ENCODE measurements at places on chromosomes 11 and 22. TPM values are rescaled to one million over a fixed set of nuclear protein-coding genes. Genes with fewer than 3 reads are reported as not detected.
A peak's percentile ranks its signal among the peaks of the same experiment; 100 is the strongest.

GRCh38 chr11:115871161-115871760 lies 367.0 kb upstream of the CADM1 start:
- DNase-seq = no peak

DNA sequence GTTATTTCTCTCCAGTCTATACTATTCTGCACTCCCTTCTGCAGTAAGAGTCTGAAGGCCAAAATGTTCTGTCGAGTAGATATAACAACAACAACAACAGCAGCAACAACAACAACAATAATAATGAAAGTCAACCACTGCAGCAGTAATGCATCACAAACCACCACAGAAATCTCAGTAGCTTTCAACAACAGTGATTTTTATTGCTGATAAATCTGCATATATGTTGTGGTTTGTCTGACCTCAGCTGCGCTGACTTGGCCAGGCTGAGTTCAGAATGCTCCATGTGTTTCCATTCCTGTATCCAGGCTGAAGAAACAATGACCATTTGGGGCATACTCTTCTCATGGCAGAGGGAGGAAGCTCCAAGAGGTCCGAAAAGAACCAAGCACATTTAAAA lies 32.3 kb upstream of the CYP2R1 start:
- no peak for DNase-seq

- no peak for DNase-seq
These were observed 6.5 kb upstream of the CAPN5 start for GRCh38 chr11:77060234-77060633.

- no peak for DNase-seq
These were observed 67.9 kb downstream of the MCM5 start for GRCh38 chr22:35467681-35468434.

DNA sequence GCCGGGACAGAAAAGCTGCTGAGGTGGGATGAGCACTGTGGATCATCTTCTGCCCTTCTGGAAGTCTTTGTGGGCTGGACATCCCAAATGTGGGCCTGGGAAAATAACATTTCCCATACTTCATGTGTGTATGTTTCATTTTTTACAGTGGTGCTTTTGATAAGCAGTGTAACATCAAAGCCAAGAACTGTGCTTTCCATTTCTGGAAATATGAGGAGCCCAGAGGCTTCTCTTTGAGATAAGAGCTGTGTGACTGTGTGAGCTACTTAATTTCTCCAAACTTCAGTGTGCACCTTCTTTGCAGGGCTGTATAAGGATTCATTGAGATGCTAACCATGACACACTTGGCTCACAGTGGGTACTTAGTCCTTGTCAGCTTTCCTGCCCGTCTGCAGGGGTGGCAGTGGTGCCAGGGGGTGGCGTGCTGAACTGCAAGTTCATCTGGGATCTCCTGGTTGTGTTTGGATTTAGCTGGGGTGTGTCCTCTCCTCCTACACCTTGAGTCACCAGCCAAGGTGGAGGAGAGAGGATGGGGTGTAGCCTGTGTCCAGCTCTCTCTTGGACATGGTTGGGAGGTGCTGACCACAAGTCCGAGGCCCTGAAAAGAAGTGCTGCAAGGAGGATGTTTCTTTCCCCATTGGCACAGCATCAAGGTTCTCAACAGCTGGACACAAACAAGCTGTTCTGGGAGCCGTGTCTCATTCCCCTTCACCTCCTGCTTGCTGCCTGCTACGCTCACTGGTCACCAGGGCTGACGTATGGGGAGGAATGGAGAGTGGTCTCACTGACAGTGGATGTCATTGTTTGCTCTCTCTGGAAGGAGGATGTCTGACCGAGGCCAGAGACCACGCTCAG lies 139.4 kb downstream of the TEAD1 start:
- DNase-seq = no peak

DNA sequence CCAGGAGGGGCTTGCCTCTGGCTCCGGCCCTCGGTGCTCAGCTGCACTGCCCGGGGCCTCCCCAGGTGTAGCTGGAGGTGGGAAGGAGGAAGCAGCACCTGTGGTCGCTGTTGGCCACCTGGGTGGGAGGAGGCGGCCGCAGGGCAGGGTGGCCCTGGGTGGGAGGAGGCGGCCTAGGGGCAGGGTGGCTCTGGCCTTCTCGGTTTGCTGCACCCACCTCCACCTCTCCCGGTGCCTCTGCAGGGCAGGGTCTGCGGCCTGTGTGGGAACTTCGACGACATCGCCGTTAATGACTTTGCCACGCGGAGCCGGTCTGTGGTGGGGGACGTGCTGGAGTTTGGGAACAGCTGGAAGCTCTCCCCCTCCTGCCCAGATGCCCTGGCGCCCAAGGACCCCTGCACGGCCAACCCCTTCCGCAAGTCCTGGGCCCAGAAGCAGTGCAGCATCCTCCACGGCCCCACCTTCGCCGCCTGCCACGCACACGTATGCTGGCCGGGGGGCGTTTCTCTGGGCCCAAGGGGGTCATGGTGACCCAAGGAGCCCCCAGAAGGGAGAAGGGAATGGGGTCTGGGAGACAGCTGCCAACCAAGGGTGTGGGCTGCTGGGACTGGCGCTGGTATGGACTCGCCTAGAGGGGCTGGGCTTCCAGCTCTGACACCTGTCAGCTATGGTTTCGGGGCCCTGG lies 20.6 kb downstream of the MUC5AC start:
- DNase-seq = no peak

Gene EPS8L2
- polyA plus RNA-seq = 44.4 TPM

GRCh38 chr11:107751082-107751481 lies 39.2 kb upstream of the SLN start:
- DNase-seq = no peak

DNA sequence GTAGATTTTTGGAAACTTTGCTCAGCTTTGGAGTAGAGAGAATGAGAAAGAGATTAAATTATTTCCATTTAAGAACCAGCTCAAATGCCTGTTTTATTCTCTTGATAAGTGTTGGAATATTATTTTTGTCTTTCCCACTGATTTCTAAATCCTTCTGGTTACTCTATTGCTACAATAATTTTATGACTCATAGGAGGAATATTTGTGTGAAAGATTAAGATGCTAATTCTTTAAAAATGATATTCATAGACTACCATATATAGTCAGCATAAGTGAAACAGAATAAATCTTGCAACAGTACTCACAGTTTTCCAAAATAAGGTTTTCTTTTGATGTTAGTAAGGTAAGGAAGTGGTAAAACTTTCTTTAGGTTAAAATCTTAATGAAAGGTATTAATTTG lies 60.9 kb downstream of the YAP1 start:
- no peak for DNase-seq

DNA sequence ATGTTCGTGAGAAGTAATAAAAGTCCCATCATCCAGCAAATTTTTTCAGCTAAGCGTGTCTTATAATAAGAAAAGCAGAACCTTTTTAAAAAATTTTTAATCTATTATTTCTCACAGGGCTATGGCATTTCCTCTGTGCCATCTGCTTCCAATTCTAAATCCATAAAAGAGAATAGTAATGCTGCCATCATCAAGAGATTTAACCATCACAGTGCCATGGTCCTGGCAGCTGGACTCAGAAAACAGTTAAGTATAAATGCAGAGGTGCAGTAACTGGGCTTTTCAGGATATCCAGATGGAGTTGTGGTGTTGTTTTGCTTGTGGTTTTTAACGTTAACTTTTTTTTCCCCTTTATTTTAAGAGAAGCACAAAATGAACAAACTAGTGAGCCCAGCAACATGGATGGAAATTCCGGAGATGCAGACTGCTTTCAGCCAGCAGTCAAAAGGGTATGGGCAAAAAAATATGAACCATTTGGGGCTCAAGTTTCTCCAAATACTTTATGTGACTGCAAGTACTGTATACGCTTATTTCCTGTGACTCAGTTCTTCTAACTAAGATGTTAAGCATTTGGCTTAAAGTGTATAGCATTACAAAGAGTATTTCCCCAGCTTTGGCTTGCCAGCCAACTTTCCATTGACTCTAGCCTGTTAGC lies 25.2 kb downstream of the GTF2H1 start:
- peak; percentile 63 for DNase-seq

DNA sequence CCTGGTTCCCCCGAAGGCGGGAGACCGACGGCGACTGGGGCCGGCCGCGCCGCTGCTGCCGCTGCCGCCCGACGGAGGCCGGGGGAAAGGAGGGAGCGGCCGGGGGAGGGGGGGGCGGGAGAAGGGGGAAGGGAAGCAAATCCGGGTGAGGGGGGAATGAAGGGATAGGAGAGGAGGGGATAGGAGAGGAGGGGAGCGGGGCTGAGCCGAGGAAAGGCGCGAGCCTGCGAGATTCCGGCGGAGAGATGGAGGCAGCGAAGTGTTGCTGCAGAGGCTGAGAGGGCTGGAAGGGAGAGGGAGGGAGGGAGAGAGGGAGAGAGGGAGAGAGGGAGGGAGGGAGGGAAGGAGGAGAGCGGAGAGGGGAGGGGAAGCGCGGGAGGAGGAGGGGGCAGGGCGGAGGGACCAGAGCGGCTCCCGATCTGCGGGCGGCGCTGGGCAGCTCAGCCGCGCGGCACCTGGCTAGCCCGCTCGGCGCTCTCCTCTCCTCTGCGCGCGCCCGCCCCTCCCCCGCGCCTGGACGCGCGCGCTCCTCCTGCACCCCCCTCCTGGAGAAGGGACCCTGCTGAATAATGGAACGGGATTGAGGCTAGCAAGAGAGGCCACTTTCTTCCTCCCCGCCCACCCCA lies 52.3 kb downstream of the SLC22A12 start:
- DNase-seq = no peak

- no peak for DNase-seq
These were observed 14.4 kb downstream of the BCL9L start for GRCh38 chr11:118911113-118911879.
